ENCODE measurements at places on chromosomes 6 and 20.

GRCh38 chr20:64056889-64057627 lies 5.9 kb upstream of the TCEA2 start:
- peak; percentile 53 for DNase-seq

GRCh38 chr6:142944124-142945048 lies 590 bp downstream of the HIVEP2 start:
- DNase-seq = peak; percentile 89

- no peak for DNase-seq
Observed at GRCh38 chr6:51983564-51983963, 103.8 kb downstream of the PKHD1 start.

GRCh38 chr6:35651244-35651643 lies 37.5 kb downstream of the FKBP5 start:
- no peak for DNase-seq

DNA sequence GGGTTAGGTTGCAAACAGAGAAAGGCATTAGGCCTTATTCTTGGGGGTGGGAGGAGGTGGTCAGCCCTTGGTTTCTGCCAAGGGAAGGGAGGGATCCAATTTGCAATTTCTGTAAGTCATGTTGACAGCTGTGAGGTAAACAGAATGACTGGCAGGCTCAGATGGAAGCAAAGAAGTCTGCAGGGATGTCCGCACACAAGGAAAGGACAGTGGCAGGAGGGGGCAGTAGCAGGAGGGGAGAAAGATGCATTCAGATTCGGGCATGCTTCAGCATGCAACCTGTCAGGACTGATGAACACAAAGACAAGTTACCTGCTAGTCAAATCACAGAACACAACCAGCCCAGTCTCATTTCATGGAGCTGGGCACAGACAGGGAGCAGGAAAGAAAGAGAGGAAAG lies 217.9 kb upstream of the FOXA2 start:
- DNase-seq = no peak

- DNase-seq = peak; percentile 95
Observed at GRCh38 chr6:83192871-83193746, at the start of the genes PGM3 and RWDD2A. TSS of gene PGM3 (minus strand) at chr6:83193265. CDS start at chr6:83191012, 2,253 bp downstream. TSS of gene RWDD2A (plus strand) at chr6:83193357. CDS start at chr6:83194452, 1,095 bp downstream.

DNA sequence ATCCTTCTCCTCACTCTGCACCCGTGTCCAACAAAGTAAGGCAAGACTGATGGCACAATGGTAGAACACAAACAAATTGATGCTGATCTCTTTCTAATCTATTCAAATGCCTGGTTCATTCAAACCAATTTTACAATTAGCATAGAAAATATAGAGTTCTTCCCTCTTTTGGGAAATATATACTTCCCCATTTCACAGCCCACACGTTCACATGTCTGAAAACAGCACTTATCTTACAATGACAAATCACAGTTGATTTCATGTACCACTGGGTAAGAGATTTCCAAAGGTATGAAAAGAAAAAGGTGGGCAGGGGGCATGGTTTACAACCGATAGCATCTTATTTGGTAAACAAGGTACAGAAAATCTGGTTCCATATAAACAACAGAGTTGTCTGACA lies 137.6 kb downstream of the RNGTT start:
- no peak for DNase-seq

GRCh38 chr20:11797156-11797555 lies 120.5 kb upstream of the BTBD3 start:
- no peak for DNase-seq

- no peak for DNase-seq
Observed at GRCh38 chr6:125142618-125143017, 11.0 kb upstream of the TPD52L1 start.

DNA sequence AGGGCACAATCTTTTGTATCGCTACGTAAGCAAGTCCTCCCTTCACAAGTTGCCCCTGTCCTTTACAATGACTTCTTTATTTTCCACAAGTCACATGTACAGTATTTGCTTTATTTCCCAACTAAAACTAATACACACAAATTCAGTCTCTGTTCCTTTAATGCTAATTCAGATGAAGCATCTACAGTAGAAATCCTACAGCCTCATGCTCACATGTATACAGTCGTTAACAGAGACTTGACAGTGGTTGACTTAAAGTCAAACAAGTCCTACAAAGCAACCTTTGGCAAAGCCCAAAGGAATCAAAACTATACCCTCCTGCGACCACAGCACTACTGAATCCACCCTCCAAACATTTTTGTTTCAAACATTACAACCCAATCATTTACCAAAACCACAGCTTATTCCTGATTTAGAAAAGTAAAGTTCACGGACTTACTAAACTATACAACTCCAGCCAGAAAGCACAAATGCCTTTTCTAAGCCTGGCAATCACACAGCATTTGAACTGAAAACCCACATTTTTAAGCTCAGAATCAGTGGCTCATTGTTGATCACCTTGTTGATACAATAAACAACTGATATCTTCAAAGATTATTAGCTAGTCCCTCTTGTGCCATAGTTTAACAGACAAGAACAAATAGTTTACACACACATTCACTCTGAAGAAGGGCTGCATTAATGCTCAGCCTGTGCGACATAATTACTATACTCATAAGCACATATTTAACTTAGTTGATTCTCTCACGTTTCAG lies 70.9 kb upstream of the NHSL1 start:
- no peak for DNase-seq

DNA sequence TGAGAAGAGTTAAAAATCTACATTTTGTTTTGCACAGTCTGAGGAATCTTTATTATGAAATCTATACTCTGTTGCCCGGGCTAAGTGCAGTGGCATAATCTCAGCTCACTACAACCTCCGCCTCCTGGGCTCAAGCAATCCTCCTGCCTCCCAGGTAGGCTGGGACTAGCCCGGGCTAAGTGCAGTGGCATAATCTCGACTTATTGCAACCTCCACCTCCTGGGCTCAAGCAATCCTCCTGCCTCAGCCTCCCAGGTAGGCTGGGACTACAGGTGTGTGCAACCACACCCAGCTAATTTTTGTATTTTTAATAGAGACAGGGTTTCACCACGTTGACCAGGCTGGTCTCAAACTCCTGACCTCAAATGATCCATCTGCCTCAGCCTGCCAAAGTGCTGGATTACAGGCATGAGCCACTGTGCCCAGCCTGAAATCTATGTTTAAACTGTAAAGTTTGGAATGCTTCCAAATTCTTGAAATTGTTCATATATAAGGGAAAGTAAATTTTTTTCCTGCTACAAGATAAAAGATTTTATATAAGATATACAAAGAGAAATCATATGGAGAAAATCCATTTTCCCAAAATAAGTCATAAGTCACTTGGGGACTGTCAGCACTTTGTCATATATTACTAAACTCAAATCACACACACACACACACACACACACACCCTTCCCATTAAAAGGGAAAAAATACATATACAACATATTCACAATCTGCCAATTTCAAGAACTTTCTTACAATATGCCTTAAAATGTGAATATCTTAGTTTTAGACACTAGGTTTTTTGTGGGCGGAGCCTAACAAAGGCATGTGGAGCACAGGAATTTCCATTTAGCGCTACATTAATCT lies 19.4 kb downstream of the PTPRK start:
- no peak for DNase-seq

All from CD4-positive, alpha-beta T cell (primary cell).